ENCODE measurements at places on chromosomes 12 and 14. TPM values are rescaled to one million over a fixed set of nuclear protein-coding genes. Genes with fewer than 3 reads are reported as not detected.

The IAPP gene
- polyA plus RNA-seq = not detected

The SSTR1 gene
- polyA plus RNA-seq = 0.67 TPM

The AICDA gene
- not detected for polyA plus RNA-seq

The SDSL gene
- 4.2 TPM for polyA plus RNA-seq

The CD163L1 gene
- polyA plus RNA-seq = 0.63 TPM

The RHOJ gene
- 2.0 TPM for polyA plus RNA-seq

The ERP27 gene
- polyA plus RNA-seq = not detected

The GPR132 gene
- polyA plus RNA-seq = 0.20 TPM

The BATF gene
- not detected for polyA plus RNA-seq

The ST8SIA1 gene
- polyA plus RNA-seq = 57.8 TPM

The MYO1H gene
- not detected for polyA plus RNA-seq

The NRL gene
- not detected for polyA plus RNA-seq

The CFAP54 gene
- 2.8 TPM for polyA plus RNA-seq

The PTPN6 gene
- polyA plus RNA-seq = not detected

The TMTC2 gene
- 10.2 TPM for polyA plus RNA-seq

The PRB2 gene
- not detected for polyA plus RNA-seq

The HPD gene
- not detected for polyA plus RNA-seq

The GPR84 gene
- polyA plus RNA-seq = not detected

The MON2 gene
- 15.7 TPM for polyA plus RNA-seq

The RAD9B gene
- polyA plus RNA-seq = not detected

The TMEM119 gene
- not detected for polyA plus RNA-seq

The LMNTD1 gene
- not detected for polyA plus RNA-seq

The ERGIC2 gene
- 452 TPM for polyA plus RNA-seq

The TMTC1 gene
- polyA plus RNA-seq = 43.2 TPM

The TARBP2 gene
- 5.7 TPM for polyA plus RNA-seq

The WSCD2 gene
- 6.9 TPM for polyA plus RNA-seq

The SLC6A12 gene
- 0.67 TPM for polyA plus RNA-seq

The CLECL1 gene
- not detected for polyA plus RNA-seq

The ESPL1 gene
- not detected for polyA plus RNA-seq

The CCDC196 gene
- 0.65 TPM for polyA plus RNA-seq

The ADCY6 gene
- 0.43 TPM for polyA plus RNA-seq

The DCAF5 gene
- 16.7 TPM for polyA plus RNA-seq

The EML1 gene
- polyA plus RNA-seq = 14.9 TPM

The PTHLH gene
- 31.3 TPM for polyA plus RNA-seq

The UNC119B gene
- polyA plus RNA-seq = 2.4 TPM

The ACSM4 gene
- polyA plus RNA-seq = not detected

The POTEG gene
- not detected for polyA plus RNA-seq

The RTN1 gene
- polyA plus RNA-seq = 1,256 TPM

All from Purkinje cell (primary cell).